Suppressor macrophage treated with lipopolysaccharide for 1 hour (primary cell): ENCODE measurements at places on chromosomes 3 and 15.
A peak's percentile ranks its signal among the peaks of the same experiment; 100 is the strongest.

GRCh38 chr3:127115691-127116351, 77.1 kb upstream of the PRR23E start:
- DNase-seq = no peak

GRCh38 chr3:152942366-152942765, 107.4 kb downstream of the P2RY1 start:
- DNase-seq = no peak

DNA sequence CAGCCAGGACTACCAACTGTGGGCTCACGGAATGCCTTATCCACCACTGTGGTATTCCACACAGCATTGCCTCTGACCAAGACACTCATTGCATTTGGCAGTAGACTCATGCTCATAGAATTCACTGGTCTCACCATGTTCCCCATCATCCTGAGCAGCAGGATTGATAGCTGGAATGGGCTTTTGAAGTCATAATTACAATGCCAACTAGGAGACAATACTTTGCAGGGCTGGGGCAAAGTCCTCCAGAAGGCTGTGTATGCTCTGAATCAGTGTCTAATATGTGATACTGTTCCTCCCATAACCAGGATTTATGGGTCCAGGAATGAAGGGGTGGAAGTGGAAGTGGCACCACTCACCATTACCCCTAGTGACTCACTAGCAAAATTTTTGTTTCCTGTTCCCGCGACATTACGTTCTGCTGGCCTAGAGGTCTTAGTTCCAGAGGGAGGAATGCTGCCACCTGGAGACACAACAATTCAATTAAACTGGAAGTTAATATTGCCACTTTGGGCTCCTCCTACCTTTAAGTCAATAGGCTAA, 58.6 kb upstream of the CCDC80 start:
- peak; percentile 34 for DNase-seq

DNA sequence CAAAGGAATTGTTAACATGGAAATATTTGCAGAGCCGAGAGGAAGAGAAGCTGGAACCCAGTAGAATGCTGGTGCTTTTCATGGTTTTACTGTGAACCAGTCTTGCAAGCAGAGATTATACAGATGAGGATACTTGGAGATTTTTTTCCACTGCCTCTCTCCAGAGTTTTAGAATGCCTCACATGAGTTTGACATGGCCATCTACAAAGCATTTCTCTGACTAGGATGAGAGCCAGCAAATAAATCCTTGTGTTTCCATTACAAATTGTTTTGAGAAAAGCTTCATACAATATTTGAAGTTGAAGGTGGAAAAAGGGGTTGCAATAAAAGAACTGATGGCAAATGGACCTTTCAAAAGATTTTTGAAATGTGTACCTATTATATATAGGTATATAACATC, 45.0 kb upstream of the GAP43 start:
- no peak for DNase-seq

- no peak for DNase-seq
Observed at GRCh38 chr3:152037297-152037696, 163.9 kb downstream of the SUCNR1 start.

DNA sequence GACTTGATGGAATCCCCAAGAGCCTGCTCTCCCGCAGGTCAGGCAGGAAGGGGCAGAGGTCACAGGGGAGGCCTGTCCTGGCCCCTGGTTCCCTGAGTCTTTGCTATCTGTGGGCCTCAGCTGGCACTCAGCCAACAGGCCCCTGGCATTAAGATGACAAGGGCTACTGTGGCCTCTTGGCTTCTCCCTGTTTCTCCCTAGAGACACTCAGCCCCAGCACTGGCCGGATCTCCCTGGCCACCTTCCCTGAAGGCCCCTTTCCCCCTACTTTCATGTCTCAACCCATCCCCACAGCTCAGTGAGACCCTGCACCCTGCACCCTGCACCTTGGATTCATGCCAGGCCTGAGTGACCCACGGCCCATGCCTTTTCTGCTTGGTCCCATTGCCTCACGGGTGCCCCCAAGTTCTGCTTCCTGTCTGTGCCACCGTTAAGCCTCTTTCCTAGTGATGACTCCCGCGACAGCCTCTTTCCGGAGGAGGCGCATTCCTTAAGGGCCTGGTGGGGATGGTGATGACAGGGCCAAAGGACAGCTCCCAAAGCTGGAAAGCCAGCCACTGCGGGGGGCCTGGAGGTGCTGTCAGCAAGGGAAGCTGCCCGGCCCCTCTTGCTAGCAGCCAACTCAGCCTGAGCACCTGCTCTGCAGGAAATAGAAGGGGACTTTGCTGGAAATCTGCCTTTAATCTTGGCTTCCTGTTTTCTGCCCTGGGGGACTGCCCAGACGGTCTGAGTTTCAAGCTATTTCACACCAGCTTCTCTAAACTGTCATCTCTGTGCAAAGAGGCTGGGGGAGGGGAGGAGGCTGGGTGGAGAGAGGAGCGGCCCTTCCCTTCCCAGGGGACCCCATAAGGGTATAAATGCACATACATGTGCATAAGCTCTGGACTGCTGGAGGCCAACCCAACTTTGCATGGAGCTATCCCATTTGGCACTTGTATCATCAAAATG, 4.8 kb upstream of the CSK start:
- peak; percentile 89 for DNase-seq

- DNase-seq = peak; percentile 25
Observed at GRCh38 chr3:138139691-138140090, 7.5 kb upstream of the A4GNT start.

GRCh38 chr3:193731656-193732055, 138.6 kb downstream of the OPA1 start:
- no peak for DNase-seq

GRCh38 chr3:156465194-156465593, 89.7 kb downstream of the SSR3 start:
- no peak for DNase-seq

DNA sequence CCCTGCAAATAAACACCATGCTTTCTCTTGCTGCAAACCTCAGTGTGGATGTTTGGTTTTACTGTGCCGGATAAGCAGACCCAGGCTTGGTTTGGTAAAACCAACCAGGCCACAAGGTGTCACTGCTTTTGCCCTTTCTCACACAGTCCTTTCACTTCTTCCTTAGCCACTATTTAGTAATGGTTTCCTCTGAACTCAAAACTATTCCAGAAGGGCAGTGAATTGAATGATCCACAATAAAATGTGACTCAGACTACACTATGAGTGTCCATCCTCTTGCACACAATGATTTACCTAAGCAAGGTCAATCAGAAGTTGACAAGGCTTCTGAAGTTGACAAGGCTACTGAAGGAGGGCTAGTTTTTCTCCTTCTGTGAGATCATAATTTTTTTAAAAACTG, 552.4 kb upstream of the CCDC54 start:
- no peak for DNase-seq

- no peak for DNase-seq
Observed at GRCh38 chr3:47404431-47404876, 23.6 kb downstream of the PTPN23 start.

GRCh38 chr3:11367143-11367693, 95.0 kb downstream of the ATG7 start:
- peak; percentile 64 for DNase-seq

DNA sequence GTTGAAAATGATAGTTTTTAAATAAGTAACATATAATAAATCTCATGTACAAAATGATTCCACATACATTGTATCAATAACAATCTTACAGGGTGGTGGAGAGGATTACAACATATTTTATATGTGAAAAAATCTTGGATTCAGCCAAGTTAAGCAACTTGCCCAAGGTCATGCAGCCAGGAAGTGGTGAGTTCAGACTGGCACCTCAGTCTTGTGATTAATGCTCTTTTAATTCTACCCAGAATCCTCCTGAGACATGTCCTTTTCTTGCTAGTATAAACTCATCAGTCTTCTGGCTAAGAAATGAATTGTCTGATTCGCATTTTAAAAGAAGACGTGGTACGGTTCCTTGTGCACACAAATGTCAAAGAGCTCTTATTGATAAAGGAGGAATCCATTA, 4.5 kb upstream of the MYRIP start:
- no peak for DNase-seq

- DNase-seq = peak; percentile 33
Observed at GRCh38 chr3:172320468-172320867, 127.8 kb downstream of the GHSR start.

DNA sequence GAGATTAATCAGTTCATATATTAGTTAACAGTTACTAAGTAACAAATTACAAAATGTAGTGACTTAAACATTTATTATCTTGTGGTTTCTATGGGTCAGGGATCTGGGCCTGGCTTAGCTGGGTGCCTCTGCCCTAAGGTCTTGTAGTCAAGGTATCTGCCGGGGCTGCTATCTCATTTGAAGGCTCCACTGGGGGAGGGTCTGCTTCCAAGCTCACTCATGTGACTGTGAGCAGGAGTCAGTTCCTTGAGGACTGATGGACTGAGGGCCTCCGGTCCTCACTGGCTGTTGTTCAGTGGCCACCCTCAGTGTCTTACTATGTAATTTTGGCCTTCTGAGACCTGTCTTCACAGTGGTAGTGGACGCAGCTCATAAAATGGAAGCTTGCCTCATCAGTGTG, 135.9 kb upstream of the PLXNA1 start:
- no peak for DNase-seq

GRCh38 chr3:143973259-143974021, 1.8 kb downstream of the DIPK2A start:
- peak; percentile 25 for DNase-seq

GRCh38 chr15:57220205-57220604, 156.1 kb upstream of the CGNL1 start:
- peak; percentile 16 for DNase-seq

- no peak for DNase-seq
Observed at GRCh38 chr3:99711351-99711750, 73.0 kb downstream of the COL8A1 start.

GRCh38 chr3:72336114-72336651, 512.1 kb downstream of the SHQ1 start:
- DNase-seq = no peak

- DNase-seq = no peak
Observed at GRCh38 chr3:9902372-9903237, at the start of gene IL17RE. Gene IL17RE, plus strand, starts transcription at chr3:9902848. Its CDS starts 85 bp downstream, at chr3:9902933.

DNA sequence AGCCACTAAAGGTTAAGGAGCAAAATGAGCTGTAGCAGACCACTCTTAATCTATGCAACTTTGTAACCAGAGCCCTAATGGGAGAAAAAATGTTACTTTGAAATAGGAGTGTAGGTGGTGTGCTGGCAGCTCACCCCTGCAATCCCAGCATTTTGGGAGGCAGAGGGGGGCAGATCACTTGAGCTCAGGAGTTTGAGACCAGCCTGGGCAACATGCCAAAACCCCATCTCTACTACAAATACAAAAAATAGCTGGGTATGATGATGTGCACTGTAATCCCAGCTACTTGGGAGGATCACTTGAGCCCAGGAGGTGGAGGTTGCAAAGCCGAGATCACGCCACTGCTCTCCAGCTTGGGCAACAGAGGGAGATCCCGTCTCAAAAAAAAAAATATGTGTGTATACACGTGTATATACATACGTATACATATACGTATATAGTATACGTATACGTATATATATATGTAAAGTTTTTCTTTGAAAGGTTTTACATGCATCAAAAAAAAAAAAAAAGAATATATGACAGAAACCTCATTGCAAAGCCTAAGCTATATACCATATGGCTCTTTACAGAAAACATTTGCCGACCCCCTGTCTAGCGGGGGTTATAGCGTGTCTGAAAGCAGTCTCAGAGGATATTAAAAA, 15.7 kb downstream of the CAPN7 start:
- no peak for DNase-seq

GRCh38 chr15:66085128-66085527, 168.4 kb downstream of the MEGF11 start:
- peak; percentile 30 for DNase-seq

- no peak for DNase-seq
Observed at GRCh38 chr3:71186801-71187200, 396.7 kb downstream of the FOXP1 start.

GRCh38 chr3:113263778-113264177, 52.4 kb downstream of the BOC start:
- DNase-seq = no peak

DNA sequence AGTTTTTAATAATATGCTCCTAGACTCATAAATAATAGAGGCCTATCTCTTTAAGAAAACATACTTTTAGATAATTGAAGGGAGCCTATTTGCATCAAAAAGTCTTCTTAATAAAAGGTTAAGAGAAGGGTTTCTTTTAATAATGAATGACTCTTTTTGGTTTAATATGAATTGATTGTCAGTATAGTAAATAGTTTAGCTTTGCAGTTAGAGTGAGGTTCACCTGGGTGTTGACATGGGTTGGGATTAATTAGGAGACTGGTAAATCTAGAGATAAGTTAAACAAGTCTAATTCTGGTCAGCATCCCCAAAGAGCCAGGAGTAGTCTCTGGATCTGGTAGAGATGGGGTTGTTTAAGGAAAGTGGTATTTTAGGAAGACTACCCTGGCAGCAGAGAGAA, 43.0 kb downstream of the KAT2B start:
- no peak for DNase-seq

GRCh38 chr3:128322030-128323022, 144.4 kb downstream of the DNAJB8 start:
- peak; percentile 31 for DNase-seq

DNA sequence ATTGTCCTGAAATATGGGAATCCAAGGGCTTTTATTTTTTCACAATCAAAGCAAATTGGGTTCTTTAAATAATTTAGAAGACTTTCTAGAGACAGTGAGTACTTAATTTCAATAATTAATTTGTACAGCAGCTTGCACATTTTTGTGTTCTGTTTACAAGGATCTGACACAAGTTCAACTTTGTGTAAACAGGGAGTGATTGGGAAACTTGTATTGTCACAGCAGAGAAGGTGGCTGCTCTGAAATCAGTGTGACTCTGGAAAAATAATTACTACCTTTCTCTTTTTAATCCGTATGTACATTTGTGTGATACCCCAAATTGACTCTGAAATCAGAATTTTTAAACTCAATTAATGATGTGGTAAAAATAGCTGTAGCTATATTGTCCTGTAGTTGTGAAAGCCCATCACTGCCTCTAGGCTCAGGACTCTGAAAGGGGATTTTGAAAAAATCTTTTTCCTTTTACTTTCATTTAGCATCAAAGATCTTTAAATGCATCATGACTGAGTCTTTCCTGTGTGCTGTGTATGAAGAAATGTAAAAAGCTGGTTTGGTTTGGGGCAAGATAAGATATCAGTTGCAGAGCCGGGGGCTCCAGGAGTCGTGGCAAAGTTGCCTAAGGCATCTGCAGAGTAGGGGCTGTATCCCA, 45.1 kb downstream of the MFSD1 start:
- no peak for DNase-seq

GRCh38 chr3:14497321-14497720, 42.8 kb downstream of the GRIP2 start:
- no peak for DNase-seq

DNA sequence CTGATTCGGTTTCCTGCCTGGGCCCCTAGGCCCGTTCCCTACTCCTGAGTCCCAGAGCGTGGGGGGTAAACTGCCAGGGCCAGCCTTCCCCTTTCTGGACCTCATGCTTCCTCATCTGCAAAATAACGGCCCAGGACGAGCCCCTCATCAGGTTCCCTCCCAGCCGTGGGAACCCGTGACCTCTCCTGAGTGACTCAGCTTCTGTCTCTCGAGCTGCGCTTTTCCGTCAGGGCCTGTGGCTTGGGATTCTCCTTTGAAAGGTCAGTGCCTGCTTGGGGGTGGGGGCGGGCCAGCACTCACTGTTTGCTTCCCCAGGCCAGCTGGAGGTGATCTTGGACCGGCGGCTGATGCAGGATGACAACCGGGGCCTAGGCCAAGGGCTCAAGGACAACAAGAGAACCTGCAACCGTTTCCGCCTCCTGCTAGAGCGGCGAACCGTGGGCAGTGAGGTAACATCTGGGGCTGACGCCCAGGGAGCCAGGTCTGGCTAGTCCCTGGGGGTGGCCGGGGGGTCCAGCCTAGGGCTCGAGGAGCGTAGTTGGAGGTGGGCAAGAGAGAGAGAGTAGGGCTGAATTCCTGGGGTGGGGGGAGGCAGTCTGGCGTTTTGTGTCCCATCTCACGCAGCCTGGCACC, 12.8 kb downstream of the MAN2A2 start:
- peak; percentile 95 for DNase-seq

GRCh38 chr3:54262541-54262940, 140.2 kb downstream of the CACNA2D3 start:
- DNase-seq = no peak
